Stimulated activated CD8-positive, alpha-beta memory T cell treated with anti-CD3 and anti-CD28 coated beads, Interleukin-7, amount 100 ng/mL, for 4 hours (primary cell): ENCODE measurements at places on chromosomes 3 and 15.

GRCh38 chr3:167151636-167152035 lies 228.5 kb downstream of the ZBBX start:
- DNase-seq, result no peak

DNA sequence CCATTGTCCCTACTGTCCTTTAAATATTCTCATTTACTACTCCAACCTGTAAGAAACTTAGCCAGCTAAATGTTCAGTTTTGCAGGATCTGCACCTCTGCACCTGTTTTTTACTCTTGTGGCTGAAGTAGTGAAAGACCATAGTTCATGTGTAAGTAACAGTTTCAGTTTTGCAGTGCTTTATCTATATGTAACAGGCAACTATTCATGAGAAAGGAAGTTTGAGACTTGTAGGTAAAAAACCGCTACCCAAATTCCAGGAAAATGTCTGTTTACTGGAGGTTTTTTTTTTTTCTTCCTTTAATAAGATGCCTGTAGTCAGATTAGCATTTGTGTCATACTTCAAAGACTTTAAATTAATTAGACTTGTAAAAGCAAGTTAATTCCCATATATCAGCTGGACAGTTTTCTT lies 25.4 kb upstream of the MBNL1 start:
- DNase-seq, result no peak

DNA sequence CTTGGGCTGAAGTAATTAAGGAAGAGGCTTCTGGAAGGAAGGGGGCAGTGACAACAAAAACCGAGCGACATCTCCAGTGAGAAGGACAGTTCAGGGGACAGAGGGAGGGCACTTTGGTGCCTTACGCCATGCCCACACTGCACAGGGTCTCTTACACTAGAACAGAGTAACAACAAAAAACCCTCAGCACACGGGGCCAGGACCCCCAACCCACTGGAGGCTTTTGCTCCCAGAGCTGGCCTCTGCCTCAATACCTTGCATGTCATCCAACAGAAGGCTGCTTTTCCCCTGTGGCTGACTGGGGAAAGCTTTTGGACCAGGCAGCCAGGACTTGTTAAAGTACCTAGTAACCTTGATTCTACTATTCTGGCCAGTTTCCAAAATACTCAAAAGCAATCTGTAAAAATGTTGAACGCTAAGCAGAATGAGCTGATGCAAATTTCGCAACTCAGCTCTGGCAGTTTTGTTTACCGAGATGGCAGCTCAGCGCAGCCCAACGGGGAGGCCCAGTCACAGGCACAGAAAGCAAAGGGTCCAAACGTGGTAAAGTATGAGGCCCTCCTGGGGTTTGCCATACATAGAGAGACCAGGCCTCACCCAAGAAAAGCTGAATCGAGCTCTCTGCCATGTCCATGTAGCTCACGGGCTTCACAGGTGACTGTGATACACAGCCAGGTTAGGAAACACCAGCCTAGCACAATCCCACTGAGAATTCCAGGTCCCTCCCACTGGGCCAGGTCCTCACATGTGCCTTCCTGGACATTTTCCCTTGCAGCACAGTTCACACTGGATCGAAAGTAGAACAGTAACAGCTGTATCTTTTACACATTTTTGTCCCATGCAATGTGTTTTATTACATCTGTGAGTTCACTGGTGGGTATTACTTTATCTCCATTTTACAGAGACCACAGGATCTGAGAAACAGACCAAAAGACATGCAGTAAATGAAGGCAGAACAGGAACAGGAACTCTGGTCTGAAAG lies 6.0 kb downstream of the CHCHD4 start:
- DNase-seq, result no peak

- DNase-seq, result no peak
These were observed 16.6 kb downstream of the PAQR9 start for GRCh38 chr3:142946861-142947260.

DNA sequence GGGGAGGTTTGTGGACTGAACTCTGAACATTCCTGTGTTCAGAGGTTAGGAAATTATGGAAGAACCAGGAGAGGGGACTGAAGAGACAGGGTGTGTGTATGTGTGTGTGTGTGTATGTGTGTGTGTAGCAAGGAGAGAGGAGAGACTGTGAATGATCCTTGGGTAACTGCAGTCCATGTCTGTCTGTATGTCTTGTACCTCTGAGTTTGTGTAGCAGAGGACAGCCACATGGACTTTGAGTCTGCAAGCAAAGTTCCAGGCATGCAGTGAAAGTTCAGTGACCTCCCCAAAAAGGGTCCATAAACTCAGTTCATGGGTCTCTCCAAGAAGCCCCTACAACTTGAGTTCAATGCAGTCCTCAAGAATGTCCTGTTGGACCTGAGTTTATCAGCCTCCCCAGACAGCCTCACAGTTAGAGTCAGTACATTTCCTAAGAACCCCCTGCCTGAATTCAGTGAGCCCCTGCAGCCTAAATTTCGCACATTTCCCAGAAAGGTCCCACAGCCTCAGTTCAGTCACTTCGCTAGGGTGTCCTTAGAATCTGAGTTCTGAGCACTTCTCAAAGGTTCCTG lies 28.3 kb upstream of the HERC1 start:
- DNase-seq, result no peak

GRCh38 chr3:197472151-197472550 lies 83.6 kb downstream of the BDH1 start:
- no peak for DNase-seq

- no peak for DNase-seq
These were observed 174.6 kb downstream of the ANXA2 start for GRCh38 chr15:60223176-60223575.

- DNase-seq, result no peak
These were observed 39.3 kb downstream of the EDEM1 start for GRCh38 chr3:5226783-5227182.

DNA sequence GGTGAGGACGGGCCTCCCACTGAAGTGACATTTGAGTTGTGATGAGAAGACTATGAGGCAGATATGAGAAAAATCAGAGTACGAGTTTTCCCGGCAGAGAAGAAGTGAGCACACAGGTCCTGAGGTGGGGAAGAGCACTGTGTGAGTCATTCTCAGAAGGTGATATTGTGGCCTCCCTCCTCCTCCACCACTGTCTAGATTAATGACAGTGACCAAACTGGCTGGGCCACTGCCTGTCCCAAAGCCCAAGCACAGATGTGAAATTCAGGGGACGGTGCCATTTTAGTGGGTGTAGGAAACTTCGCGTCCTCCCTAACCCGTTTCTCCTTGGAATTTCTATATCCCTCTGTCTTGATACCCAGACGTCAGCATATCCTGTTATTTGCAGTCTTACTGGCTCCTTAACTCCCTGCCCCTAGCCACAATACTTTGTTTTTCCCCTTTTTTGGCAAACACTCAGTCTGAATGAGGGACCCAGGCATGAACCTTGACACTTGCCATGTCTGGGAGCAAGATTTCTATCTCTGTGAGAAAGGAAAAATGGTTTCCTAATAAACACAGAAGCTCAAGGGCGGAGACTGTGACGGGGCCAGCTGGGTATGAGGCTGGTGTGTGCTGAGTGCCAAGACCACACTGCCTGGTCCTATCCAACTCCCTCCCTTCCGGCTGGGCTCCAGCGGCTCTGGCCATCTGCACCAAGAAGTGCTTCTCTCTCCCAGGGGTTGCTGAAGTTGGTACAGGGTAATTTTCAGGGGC lies 15.2 kb downstream of the PRICKLE2 start:
- no peak for DNase-seq
